T1000 (cell line): ENCODE measurements at places on chromosomes 5 and 9.

DNA sequence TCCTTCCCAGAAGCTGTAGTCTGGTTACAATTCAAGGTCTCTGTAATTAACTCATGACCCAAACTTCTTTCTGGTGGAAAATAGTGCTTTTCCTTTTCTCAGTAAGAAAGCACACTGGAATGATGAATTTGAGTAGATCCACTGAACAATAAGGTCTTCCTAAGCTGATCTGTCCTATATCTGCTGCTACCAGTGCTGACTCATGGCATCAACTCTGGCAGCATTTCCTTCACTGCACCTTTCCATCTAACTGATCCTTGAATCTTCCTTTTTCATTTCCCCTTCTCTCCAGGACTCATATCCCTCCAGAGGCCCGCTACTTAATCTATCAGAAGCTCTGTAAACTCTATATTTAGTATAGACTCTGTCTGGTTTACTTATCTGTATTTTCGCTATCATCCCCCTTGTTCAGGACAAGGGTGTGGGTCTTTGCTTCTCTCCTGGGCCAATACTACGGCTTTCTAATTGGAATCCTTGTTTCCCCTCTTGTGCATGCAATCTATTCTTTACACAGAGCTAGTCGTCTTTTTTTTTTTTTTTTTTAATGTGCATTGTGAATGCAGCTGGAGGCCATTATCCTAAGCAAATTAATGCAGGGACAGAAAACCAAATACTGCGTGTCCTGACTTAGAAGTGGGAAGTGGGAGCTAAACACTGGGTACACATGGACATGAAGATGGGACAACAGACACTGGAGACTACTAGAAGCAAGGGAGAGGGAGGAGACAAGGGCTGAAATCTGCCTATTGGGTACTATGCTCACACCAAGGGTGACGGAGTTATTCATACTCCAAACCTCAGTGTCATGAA, 192.2 kb upstream of the RPS23 start:
- no peak for DNase-seq

DNA sequence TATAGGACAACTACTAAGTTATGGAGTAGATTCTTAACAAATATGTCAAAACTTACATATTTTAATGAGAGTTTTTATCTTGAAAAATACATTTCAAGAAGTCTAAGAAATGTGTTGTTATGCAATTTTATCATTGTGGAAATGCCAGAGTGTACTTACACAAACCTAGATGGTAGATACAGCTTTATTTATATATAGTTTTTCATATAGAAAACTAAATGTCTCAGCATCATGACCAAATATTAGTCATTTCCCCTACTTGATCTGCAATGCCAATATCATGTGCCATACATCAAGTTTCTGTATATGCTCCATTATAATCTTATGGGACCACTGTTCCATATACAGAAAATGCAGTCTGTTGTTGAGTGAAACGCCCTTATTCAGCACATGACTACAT, 28.7 kb downstream of the CAST start:
- no peak for DNase-seq

DNA sequence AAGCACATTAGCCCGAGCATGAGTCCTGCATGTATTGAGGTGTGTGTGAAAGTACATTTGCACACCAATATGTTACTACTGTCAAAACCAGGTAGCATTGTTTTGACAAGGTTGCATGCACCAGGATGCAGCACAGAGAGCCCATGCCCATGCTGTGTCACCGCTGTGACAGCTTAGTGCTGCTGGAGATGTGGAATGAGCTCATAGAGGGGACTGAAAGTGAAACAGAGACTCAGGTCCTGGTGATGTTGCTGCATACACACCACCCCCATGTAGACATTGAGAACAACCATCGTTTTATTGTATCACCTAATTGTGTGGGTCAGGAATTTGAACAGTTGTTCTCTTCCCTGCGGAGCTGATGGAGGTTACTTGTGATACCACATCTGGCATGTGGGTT, 53.0 kb downstream of the GADD45G start:
- DNase-seq: no peak

DNA sequence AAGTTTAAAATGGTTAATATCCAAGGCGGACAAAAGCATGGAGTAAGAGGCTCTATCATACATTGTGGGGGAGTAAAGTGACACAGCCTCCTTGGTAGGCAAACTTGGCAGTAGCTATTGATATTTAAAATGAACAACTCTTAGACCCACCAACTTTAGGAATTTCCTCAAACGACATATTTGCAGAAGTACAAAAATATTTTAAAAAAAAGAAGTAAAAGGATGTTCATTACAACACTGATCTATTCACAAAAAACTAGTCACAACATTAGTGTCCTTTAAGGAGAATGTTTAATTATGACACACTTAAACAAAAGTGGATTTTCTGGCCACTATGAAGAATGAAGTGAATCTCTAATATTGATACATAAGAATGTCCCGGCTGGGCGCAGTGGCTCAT, 1.7 kb downstream of the ALG2 start:
- DNase-seq: no peak

DNA sequence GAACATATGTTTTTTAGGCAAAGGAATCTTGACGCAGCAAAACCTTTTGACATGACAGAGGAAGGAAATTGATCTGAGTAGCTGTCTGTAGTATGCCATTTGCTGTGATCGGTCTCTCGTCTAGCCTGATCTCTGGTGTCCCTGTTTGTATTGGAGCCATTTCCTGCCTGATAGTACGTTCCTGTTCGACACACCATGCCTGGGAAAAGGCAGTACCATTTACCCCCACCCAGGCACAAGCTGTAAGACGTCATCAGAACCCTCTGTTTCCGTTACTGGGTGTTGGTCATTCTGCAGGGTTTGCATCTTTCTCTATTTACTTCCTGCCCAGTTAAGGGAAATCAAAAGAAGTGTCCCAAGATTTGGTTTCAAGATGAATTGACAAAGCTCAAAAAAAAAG, 129.7 kb downstream of the CEMIP2 start:
- DNase-seq: no peak

- no peak for DNase-seq
These were observed 24.4 kb upstream of the SYNPO start for GRCh38 chr5:150616024-150616470.

DNA sequence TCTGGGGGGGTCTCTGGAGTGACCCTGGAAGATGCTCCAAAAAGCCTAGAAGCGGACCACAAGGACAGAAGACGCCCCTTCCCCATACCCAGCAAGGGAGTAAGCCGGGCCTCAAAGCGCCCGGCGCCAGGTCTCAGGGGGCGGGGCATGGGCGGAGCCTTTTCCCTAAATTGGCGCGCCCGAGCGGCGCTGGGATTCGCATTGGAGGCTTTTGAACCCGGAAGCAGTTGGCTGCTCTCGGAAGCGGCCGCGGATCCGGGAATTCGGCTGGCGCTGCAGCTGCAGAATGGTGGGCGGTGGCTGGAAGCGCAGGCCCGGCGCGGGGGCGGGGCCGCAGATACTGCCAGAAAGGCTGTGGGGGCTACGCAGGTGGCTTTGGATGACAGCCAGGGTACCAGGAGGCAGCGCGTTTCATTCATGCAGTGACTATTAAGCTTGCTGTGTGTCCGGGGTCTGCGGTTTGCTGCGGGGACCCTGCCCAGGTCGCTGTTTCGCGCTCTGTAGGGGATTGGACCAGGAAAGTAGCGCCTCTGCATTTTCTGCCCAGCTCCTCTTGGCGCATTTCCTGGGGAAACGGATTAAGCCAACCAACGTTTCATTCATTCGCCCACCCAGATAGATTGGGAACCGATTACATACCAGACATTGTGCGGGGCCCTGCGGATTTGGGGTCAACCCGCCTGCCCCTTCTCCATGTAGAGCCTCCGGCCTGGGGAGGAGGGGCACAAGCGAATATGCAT, 83.0 kb upstream of the FREM1 start:
- peak; percentile 78 for DNase-seq

DNA sequence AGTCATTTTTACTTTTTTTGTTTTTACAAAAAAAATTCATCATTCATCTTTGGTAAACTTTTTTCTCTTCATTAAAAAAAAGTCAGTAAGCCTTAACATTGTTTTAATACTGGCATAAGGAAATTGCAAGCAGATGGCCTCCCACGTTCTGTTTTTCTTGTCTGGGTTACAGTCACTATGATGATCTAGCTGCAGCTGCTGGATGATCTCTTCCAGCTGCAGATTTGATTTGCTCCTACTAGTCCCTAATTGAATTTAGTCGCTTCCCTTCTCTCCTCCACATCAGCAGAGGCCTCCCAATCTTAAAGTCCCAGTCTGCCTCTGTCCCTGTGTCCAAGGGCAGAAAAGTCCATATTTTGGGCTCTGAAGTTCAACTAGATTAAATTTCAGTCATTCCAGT, 106.8 kb upstream of the PTGER4 start:
- DNase-seq: no peak

DNA sequence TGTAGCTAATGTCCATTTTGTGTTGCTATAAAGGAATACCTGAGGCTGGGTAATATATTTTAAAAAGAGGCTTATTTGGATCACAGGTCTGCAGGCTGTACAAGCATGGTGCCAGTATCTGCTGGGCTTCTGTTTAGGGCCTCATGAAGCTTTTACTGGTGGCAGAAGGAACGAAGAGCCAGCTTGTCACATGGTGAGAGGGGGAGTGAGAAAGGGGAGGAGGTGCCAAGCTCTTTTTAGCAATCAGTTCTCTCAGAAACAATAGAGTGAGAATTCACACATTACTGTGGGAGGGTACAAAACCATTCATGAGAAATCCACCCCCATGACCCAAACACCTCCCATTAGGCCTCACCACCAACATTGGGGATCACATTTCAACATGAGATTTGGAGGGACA, 340.9 kb downstream of the RASEF start:
- DNase-seq: no peak

GRCh38 chr5:12865529-12865928, 961.3 kb upstream of the CTNND2 start:
- DNase-seq: no peak

DNA sequence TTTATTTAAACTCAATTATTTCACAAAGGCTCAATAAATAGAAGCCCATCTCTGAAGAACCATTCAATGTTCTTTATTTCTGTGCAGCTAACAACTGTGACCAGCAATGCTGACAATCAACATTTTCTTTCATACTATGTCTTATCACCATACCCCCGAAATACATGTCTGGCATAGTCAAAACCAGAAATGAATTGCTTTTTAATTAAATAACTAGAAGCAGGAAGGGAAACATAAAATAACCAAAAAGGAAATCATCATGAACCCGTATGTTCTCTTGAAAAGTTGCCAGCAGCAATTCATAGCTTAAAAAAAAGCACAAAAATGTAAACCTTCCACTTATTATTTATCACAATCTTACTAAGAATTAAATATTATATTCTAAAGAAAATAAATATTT, 212.4 kb downstream of the TMEM232 start:
- DNase-seq: no peak

DNA sequence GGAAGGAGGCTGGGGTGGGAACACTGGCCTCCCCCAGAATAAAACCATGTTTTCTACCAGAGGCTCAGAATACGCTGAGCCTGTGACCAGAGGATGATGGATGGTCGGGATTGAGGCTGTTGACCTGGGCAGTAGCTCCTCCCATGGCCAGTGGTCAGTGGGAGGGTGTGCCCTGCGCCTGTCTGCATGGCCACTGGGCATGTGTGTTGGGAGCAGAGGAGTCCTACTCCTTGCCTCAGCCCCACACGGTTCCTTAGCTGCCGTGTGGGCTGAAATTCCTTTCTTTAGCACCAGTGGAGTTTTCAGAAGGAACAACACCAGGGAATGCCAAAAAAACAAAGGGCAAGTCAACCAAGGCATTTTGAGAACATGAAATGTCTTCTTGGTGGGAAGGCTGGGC, 8.5 kb upstream of the RMND5B start:
- DNase-seq: no peak

DNA sequence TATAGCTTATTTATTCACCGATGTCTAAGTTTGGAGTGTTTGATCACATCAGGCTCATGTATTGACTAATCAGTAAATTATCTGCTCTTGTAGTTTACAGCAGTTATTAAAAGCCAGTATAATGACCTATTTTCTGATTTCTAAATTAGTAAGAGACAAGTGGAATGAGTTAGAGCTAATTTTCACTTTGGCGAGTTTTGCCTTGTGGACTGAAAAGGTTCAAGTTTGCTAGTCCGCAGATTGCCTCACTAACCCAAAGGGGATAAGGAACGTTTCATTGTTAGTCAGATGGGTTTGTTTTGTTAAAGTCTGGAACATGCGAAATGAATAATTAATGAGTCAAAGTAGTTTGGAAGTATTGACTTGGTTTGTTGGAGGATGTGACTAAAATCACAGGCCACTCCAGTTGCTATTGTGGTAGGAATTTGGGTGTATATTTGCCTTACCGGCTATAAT, 40.1 kb downstream of the SMARCA2 start:
- no peak for DNase-seq

DNA sequence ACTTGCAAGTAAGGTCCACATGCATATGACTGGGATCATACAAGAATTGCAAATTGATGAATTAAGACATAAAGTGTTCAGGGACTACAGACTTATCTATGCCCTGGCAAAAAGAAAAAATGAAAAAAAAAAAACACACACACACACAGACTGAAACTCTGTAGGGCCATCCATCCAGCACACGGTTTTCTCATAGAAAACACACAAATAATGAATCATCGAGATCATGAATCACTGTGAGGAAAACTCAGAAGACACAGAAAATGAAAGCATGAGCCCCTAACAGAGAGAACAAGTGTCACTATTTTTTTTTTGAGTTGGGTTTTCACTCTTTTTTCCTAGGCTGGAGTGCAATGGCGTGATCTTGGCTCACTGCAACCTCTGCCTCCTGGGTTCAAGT, 185.2 kb downstream of the IRX2 start:
- no peak for DNase-seq

DNA sequence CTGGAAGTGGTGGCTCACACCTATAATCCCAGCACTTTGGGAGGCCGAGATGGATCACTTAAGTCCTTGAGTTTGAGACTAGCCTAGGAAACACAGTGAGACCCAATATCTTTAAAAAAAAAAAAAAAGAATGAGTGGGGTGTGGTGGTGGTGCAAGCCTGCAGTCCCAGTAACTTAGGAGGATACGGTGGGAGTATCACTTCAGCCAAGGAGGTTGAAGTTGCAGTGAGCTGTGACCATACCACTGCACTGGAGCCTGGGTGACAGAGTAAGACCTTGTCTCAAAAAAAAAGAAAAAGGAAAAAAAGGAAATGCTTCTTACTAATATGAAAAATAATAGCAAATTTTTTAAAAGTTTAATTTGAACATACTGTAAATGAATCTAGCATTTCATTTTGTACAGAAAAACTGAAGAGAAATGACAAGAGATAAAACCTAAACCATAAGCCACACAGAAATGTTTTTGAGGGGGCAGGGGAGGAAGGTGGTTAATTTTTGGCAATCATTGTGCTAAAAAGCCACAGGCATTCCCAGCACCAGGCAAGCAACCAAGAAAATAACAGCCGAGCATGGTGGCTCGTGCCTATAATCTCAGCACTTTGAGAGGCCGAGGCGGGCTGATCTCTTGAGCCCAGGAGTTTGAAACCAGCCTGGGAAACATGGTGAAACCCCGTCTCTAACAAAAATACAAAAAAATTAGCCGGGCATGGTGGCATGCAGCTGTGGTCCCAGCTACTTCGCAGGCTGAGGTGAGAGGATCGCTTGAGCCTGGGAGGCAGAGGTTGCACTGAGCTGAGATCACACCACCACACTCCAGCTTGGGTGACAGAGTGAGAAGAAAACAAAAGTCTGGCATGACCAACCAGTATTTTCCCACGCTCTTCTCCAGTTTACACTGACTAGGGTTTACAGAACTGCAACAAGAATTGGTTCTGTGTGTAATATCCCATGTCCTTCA, 114.5 kb upstream of the NR5A1 start:
- DNase-seq: no peak
